ENCODE measurements at places on chromosomes 2 and 18.

DNA sequence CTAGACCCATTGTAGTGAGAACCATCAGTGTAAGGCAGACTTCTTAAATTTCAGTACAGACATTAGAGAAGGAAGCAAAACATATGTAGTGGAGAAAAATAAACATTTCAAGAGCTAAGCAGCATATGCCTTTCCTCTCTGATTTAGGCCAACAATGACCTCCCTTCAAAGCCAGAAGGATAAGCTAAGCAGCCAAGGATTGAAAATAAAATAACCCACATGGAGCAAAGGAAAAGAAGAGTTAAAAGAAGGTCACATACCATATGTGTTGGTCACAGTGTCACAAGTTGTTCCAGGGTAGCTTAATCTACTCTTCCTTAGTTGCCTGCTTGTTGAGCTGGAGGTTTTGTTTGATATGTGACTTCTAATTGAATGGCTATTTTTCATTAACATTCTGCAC lies 15.6 kb upstream of the LAMA1 start:
- no peak for DNase-seq

GRCh38 chr2:163123526-163123925 lies 285.0 kb upstream of the KCNH7 start:
- no peak for DNase-seq

DNA sequence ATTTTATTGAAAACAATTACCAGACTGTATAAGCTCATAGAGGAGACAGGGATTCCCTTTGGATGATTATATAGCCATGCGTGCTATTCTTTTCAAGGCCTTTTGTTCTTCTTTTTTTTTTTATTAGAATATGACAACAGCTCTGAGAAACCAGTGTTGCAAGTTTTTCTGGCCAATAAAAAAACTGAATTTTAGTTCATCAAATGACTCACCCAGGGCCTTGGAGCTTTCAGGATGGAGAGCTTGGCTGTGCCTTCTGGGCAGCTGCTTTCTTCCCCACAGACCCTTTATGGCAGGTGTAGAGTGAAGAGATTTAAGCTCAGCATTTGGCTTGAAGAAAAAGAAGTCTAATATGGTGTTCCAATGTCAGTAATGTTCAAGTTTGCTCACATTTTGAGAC lies 497.9 kb upstream of the FANCL start:
- DNase-seq, result no peak

GRCh38 chr18:7516266-7517117 lies 50.6 kb upstream of the PTPRM start:
- DNase-seq, result no peak

DNA sequence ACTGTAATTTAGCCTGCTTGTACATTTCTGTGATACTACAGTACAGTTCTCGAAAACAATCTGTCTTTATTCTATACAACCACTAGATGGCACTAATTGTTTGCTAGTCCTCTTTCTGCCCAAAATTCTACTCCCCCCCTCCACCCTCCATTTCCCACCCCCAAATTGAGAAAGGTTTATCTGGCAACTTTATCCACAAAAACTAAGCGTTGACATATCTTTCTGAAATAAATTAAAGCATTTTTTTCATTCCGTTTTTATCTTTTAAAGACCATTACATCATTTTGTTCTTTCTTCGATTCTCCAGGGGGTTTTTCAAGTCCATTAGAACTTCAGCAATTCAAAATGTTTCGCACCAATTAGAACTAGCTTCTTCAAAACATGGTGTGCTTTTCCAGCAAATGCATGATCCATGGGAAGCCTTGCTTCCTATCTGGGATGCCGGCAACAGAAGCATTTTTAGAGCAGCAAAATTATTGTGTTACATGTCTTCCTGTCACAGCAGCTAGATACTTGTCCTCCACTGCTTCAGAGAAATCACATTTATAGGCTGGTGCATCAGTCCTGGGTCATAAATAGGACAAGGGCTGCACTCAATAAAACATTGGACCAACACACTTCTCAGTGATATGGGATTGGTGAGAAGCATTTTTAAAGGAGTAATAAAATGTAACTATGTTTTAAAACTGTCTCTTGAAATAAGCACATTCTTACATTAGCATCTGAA lies 241.3 kb downstream of the PAX3 start:
- no peak for DNase-seq

GRCh38 chr2:22907330-22907729 lies 477.6 kb upstream of the KLHL29 start:
- DNase-seq, result no peak

DNA sequence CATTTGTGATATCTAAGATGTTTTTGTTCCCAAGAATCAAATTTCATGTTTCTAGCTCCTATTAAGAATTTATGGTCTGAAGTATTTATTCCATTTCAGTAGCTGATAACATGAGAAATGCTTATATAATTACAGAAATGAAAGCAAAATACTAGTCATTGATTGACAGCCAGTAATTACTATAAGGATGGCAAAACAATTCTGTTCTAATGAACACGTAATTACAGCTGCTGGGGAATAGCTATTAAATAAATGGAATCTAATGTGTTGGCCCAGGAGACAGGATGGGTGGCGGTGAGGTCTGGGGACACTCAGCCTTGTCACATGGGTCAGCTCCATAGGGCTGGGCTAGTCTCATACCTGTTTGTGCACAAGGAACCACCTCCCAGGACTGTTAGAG lies 263.5 kb downstream of the FHOD3 start:
- peak; percentile 64 for DNase-seq

DNA sequence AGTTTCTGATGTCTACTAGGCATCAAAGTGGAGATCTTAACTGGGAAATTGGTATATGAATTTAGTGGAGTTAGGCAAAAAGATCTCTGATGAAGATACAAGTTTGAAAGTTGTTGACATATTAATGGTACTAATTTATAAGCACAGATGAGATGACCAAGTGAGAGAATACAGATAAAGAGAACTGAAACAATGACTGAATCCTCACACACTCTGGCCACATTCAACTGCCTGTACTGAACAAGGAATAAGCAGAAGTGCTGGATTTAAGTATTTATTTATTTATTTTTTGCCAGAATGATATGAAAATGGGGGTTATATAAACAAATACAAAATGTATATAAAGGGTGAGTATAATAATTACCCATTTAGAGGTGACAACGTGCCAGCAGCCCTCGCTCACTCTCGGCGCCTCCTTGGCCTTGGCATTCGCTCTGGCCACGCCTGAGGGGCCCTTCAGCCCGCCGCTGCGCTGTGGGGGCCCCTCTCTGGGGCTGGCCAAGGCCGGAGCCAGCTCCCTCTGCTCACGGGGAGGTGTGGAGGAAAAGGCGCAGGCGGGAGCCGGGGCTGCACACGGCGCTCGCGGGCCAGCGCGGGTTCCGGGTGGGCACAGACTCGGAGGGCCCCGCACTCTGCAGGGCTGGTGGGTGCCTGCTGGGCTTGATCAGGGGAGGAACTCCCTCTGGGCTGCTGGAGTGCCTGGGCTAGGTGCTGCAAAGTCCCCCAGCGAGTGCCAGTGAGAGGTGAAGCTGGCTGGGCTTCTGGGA lies 1363.9 kb upstream of the CRIM1 start:
- DNase-seq, result no peak

- no peak for DNase-seq
These were observed 82.2 kb upstream of the GPC1 start for GRCh38 chr2:240353086-240353798.

DNA sequence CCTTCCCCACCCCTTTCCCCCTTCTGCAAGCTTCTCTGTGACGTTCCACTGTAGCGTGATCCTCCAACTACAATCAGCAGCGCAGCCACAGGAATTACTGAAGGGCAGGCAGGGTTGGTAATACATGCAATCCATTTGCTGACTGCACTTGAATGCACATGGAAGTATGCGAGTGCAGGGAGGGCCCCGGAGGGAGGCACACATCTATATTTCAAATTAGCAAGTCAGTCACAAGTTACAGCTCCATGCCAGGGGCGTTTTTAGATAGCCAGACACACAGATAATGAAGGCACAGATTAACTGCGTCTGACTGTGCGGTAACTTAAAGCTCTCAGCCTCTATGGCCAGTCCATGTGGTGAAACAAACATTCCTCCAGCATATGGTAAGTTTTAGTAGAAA lies 209.2 kb upstream of the GATA6 start:
- no peak for DNase-seq

- DNase-seq, result no peak
These were observed 11.2 kb downstream of the IL18RAP start for GRCh38 chr2:102433973-102434654.

- DNase-seq, result no peak
These were observed 4.3 kb downstream of the UGT1A9 start for GRCh38 chr2:233676046-233676445.

DNA sequence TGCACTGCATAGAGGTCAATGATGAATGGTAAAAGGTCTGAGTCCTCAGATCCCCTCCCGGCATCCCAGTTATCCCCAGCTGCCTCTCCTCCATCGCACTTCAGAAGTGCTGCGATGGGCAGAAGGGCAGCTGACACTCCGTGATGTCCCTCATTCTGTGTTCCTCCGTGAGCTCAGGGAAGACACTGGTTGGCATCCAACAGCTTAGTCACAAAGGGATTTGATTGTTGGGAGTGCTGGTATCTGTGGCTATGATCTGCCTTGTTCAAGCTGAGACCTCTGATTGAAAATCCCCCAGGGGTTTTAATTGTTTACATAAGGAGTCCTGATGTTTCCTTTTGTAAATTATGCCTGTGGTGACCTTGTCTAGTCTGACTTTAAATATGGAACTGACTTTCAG lies 19.0 kb upstream of the SAG start:
- no peak for DNase-seq

DNA sequence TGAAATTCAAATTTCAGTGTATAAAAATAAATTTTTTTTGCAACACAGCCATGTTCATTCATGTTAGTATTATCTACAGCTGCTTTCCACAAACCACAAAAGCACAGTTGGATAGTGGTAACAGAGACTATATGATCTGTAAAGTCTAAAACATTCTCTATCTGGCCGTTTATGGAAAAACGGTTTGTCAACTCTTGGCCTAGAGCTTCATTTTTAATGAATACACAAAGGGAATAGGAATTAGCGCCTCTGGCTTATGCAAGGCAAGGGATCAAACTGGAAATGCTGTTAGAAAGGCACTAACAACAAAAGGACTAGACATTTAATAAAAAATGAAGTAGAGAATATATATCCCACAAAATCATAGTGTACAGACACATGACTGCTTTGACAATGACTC lies 211.9 kb downstream of the EXOC6B start:
- no peak for DNase-seq

- DNase-seq, result no peak
These were observed 33.8 kb downstream of the HS6ST1 start for GRCh38 chr2:128284841-128285240.

DNA sequence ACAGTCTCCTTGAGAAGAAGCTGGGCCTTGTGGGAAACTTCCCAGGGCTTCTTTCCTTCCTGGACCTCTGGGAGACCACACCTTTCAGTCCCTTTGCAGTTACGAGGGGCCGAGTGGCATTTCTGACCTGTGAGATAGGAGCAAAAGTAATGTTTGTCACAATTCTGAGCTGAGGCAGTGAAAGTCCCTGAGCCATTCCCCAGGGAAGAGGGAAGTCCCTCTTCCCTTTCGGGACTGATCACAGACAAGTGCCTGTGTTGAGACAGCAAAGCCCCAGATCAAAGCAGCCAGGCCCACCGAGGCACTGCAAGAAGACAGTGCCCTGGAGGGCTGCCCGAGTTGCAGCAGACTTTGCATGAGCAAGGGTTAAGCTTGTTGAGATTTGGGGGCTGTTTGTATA lies 41.9 kb downstream of the RHOB start:
- DNase-seq, result no peak

DNA sequence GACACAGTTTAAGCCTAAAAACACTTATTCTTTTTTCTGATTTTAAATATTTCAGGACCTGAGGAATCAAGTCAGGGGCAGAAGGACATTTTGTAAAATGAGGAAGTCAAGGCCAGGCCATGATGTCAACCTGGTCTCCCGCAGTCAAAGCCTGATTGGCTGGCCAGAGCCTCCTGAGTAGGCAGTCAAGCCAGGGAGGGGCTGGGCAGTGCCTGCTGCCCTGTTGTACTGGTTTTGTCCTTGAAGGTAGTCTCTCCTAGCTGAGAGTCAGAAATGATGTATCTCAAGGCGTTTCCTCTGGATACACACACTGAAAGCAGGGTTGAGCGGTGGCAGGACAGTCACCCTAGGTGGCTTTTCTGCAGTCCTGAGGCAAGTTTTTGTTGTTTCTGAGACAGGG lies 19.8 kb downstream of the CCT7 start:
- DNase-seq, result no peak

DNA sequence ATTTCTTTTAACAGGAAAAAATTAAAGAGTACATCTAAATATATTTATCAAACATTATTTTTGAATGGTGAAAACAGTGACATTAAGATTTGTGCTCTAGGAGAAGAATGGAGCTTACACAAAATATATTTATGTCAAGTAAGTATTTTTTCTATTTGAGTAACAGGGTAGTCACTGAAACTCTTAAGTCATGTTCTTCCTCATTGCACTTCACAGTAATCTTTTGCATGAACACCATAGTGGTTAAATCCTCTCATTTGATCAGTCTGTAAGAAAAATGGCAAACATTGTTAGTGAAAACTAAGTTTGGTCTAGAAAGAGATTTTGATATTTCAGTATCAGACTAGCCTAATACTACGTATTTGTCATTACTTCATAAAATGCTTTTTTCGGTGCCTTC lies 8.1 kb downstream of the GMCL1 start:
- no peak for DNase-seq

DNA sequence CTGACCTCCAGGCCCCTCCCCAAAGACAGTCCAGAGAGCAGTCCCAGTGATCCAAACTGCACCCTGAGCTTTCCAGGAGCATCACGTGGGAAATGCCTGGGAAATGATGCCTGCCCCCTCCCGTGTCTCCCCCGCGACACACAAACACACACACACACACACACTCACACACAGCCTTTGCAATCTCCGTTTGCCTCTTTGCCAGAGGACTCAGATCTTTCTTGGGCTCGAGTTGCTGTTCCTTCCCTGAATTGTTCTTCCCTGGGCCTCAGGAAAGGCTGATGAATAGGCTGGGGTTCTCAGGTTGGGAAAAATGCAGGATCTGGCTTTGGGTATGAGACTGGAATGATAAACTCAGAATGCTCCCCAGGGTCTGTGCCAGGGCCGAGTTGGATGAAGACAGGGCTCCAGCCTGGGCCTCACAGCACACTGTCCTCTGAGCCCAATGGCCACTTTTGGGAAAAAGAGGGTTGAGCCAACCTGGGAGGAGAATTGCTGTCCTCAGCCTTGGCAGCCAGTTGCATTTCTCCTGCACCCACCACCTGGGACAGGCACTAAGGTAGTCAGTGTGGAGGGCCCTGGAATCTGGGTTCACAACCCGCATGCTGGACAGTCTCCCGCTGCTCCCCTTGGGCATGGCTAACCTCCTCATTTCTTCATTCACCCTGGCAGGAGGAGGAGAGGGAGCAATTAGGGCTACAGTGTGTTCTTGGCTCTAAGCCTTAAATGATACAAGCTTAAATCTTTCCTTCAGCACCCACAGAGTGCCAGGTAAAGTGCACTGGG lies 43.9 kb upstream of the ATP6V1B1 start:
- DNase-seq, result no peak

DNA sequence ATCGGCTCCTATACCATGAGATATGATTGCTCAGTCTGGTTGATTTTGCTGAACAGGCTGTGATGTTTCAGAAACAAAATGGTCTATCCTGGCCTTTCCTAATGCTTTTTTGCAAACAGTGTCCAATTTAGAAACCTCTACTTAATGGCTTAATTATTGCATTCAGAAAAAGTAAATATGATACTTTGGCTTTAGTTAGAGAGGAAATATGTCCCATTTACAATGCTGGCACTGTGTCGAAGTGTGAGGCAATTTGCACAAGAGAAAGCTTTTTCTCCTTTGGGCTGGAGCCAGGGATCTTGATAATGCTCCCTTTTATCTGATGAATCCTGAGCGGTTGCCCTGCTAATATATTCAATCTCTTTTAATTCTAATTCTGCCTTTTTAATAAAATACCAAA lies 418.9 kb downstream of the EPHA4 start:
- peak; percentile 78 for DNase-seq
